ENCODE measurements at places on chromosomes 4 and X. TPM values are rescaled to one million over a fixed set of nuclear protein-coding genes. Genes with fewer than 3 reads are reported as not detected.

Gene TLR2
- total RNA-seq: not detected

Gene POU3F4
- not detected for total RNA-seq

Gene LEF1
- total RNA-seq: 27.7 TPM

Gene TACR3
- not detected for total RNA-seq

Gene FOXP3
- total RNA-seq: not detected

All from HT1080 (cell line).